Gastroesophageal sphincter (tissue), 4 donors: ENCODE measurements at places on chromosomes 4 and X.

DNA sequence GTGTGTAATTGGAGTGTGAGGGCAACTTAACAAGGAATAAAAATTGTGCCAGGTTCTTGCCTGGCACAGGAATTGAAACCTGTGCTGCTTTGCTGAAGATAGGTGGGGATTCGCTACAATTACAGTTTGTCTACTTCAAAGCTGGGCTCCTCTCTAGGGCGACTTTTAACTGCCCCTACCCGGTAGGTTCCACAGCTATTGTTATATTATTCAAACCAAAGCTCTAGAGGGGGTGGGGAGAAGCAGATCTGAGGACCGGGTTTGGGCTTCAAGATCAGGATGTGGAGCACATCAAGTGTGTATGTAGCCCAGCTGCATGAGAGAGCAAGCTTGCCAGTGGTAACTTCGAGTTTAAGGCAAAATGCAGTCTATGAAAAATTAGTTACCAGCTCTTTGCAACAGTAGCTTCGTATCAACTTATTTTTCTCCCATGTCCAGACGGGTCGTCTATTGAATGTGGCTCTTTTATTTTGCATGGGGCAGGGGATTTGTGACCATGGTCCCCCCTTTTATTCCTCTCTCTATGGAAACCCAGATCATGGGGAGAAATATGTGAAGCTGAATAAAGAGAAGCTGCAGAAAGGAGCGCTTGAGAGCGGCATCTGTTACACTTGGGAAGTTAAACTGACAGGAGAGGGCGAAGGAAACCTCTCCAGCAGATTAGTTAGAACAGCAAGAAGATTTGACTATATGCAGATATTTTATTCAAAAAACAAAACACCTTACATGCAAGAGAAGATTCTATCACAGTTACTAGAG lies 3.2 kb upstream of the POU3F4 start:
- no peak for ATAC-seq

GRCh38 chrX:8284131-8284530 lies 113.1 kb upstream of the VCX2 start:
- ATAC-seq = no peak

DNA sequence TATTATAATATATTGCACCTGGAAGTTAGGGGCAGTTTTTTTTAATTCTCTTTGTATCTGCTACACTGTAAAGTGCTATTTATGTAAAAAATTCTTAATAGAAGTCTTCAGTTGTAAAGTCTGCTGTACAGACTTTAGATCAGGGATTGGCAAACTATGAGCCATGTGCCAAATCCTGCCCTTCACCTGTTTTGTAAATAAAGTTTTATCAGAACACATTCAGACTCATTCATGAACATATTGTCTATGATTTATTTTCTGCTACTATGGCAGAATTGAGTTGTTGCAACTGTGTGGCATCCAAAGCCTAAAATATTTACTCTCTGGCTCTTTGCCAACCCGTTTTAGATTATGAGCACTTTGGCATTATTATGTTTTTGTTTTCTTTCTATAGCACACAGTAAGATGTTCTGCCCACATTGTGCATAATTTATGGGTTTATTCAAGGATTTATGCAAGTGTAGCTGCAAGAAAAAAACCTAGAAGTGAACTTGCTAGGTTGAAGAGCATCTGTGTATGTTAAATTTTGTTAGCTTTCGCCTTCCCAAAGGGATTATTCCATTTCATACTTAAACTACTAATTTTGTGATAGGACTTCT lies 56.9 kb downstream of the CLCN3 start:
- ATAC-seq = no peak

GRCh38 chrX:22739276-22739675 lies 260.5 kb upstream of the DDX53 start:
- ATAC-seq = no peak

- no peak for ATAC-seq
Measured at GRCh38 chrX:122422547-122422946, 761.5 kb upstream of the GRIA3 start.

- ATAC-seq = no peak
Measured at GRCh38 chr4:38161208-38162113, 201.3 kb downstream of the PTTG2 start.

GRCh38 chrX:18537068-18537467 lies 111.7 kb downstream of the CDKL5 start:
- no peak for ATAC-seq

GRCh38 chr4:137609718-137610430 lies 77.6 kb upstream of the PCDH18 start:
- peak; percentile 34 for ATAC-seq

- no peak for ATAC-seq
Measured at GRCh38 chr4:131091896-131092295, 1995.9 kb downstream of the C4orf33 start.

DNA sequence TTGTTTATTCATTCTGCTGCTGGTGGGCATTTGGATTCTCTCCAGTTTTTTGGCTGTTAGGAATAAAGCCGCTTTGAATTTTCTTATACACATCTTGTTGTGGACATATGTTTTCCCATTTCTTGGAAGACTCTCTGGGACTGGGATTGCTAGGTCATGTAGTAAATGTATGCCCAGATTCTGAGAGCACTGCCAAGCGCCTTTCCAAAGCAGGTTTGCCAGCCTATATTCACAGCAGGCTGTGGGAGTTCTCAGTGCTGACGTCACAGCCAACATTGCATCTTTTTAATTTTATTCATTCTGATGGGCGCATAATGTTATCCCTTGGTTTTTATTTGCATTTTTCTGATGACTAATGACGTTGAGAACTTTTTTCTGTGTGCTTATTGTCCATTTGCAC lies 24.1 kb downstream of the TMEM271 start:
- no peak for ATAC-seq

GRCh38 chr4:172770787-172771186 lies 397.8 kb upstream of the GALNT7 start:
- no peak for ATAC-seq

DNA sequence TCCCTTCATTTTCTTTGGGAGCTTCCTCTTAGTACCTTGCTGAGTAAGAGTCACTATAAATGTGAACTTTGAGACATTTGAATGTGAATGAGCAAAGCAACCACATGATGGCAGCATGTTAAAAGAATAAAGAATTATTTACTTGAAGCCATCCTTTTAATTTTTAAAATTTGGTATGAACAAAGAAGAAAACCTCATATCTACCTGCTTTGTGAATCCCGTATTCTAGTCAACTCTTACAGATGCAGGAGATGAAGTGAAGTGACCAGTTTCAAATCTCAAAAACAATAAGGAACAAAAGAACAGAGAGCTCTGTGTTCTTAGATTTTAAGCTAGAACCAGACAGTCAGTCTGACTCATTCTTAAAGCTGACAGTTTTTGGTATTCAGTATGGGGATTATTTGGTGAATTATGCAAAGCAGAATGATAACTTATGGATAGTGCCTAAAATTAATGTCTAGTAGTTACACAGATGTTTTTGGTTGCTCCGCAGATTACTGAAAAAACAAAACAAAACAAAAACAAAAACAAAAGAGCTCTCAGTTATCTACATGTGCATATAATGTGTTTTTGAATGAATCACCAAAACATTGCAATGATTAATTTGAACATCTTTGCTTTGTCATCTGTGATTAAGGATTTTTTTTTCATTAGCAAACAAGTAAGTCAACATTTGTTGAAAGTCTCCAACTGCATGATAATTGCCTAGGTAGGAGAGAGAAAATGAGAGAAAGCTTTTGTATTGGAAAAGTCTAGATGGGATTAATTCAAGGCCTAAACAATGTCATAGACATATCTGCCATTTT lies 48.2 kb upstream of the H2AZ1 start:
- no peak for ATAC-seq

DNA sequence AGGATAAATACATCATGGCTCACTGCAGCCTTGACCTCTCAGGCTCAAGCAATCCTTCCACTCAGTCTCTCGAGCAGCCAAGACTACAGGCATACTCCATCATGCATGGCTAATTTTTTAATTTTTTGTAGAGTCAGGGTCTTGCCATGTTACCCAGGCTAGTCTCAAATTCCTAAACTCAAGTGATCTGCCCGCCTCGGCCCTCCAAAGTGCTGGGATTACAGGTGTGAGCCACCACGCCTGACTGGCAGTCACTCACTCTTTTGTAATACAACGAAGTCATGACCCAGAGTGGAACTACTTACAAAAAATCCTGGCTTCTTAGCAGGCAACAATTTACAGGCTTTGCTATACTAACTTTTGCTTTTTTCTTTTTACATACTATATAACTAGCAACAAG lies 100.7 kb upstream of the MAP3K15 start:
- no peak for ATAC-seq

DNA sequence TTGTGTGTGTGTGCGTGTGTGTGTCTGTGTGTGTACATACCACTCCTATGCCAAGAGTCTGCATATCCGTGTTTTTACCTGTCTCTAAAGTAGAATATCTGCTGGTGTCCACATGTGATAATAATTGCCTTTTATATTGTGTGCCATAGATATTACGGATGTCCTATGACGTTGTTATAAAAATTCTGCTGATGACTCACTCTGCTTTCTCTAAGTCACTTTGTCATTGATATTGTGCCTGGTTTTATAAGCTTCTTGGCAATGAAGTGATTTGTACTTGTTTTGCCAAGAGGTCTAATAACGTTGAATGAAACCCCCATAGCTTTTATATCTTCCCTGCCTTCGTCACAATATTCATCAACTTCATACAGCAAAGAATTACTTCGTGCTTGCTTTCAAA lies 102.6 kb upstream of the C1GALT1C1 start:
- no peak for ATAC-seq

GRCh38 chr4:1328267-1329155 lies 18.5 kb upstream of the UVSSA start:
- no peak for ATAC-seq

DNA sequence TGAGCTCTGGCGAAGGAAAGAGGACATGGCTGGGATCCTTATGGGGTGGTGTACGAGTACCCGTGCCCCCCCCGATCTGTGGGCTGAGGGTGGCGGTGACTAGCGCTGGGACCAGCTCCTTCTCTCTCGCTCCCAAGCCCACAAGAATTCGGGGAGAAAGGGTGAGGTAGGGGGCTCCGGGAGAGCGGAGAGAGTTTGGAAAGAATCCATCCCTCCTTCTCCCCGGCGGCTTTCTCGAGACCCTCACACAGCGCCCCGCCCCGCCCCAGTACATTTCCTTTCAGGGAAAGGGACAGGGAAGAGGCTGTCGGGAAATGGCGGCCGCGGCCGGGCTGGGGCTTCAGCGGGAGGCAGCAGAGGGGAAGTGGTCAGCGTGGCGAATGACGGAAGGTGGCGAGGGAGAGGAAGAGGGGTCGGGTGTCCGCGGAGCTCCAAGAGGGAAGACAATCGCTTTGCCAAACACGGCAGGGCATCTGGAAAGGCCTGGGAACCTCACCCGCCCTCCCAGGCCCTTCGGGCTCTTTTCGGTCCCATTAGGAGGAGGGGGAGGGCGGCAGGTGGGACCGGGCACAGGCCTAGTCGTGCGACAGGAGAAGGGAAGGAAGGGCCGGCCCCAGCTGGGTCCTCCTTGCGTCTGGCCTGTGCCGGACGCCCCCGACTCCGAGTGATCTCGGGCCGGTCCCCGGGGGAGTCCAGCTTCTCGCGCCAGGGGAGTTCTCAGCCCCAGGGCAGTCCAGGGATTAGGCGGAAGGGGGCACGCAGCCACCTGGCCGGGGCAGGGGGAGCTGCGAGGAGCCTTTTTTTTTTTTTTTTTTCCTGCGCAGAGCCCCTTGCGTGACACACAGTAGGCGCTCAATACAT lies 10.2 kb downstream of the HNRNPH2 start:
- ATAC-seq = peak; percentile 74

DNA sequence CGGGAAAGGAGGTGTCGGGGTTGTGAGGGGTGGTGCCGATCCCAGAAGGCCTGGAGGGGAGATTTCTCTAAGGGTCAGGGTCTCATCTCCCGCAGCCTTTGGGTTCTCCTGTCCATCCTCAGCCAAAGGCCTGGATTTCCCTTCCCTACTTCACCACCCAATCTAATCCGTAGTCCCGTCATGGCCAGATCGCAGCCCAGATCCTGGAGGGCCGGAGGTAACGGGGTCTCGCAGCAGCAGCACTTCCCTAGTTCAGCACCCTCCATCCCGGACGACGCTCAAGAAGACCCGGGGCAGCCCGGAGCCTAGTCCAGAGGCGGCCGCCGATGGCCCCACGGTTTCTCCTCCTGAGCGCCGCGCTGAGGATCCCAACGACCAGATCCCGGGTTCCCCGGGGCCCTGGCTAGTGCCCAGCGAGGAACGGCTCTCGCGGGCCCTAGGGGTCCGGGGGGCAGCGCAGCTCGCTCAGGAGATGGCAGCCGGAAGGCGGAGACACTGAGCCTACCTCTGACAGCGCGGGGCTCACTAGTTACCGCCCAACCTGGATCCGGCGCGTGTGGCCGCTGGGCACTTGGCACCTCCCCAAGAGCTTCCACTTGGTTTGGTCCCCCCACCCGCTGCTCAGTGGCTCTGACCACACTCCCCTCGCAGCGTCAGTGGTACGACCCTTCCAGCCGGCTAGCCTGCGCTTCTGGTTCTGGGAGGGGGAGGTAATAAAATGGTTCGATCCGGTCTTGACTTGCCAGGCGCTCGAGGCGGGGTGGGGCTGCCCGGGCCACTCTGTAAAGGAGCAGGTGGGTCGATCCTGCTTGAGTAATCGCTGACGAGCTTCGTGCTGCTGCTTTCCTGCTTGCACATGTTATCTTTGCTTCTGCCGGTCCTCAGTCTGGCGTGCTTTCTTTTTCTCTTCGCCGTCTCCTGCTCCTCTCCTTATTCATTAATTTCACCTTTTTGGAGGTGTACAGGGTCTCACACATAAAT lies 3.6 kb downstream of the MAGIX start:
- ATAC-seq = peak; percentile 47

GRCh38 chrX:23525531-23525930 lies 141.8 kb upstream of the PRDX4 start:
- ATAC-seq = no peak

- ATAC-seq = no peak
Measured at GRCh38 chr4:139630991-139631390, 34.6 kb upstream of the MGST2 start.

DNA sequence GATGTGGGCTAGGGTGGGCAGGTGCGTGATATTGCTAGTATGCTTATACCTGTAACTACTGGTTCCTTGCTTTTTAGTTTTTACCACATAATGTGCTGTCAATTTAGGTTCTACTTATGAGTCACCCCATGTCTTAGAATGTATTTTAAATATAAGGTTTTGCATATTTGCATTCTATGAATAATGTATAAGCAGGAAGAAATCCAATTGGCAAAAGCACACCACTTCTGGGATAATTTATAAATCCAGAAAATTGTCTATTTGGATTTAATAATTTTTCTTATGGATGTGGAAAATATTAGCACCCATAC lies 421.6 kb downstream of the PCDH7 start:
- no peak for ATAC-seq

DNA sequence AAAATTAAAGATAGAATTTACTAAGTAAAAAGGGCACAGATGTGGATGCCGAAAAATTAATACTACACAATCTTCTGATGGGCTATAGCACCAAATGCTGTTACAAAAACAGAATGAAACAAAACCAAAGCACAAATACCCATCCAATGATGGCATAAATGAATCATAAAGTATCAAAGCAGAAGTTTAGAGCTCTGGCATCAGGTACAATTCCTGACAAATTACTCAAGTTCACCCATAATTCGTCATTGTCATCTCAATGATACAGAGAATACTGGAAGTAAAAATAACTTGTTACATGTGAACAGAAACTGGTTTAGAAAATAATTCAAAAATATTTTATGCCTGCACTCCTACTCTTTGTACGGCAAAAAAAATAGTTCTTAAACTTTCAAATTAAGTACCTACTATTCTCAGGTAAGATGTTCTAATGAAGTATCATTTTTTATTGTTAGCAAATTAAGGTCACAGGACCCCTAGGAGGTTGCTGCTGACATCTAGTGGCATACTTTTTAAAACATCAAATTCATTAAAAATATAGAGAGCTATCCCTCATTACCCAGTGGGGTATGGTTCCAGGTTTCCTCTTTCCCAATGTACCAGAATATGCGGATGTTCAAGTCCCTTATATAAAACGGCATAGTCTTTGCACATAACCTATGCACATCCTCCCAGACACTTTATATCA lies 126.1 kb downstream of the INPP4B start:
- ATAC-seq = no peak
